ENCODE measurements at places on chromosomes 12 and 14.

GRCh38 chr12:4648104-4648500 lies 749 bp downstream of the AKAP3 start:
- no peak for DNase-seq

DNA sequence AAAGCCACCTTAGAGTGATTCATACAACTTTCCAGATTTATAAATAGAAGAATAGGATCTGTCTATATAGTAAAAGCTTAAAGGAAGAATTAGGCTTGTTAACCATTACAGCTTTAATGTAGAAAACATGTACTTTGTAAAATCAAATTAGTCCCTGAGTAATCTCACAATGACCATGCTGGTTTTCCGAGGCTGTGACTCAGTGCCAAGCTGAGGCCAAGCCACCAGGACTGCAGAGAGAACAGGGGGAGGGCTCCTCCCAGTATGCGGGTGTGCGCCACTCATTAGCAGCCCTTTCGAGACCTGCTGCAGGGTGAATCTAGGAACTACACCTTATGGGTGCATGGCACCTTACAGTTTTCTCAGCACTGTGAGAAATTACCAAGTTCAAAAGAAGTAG lies 167.0 kb downstream of the EFCAB11 start:
- no peak for DNase-seq

DNA sequence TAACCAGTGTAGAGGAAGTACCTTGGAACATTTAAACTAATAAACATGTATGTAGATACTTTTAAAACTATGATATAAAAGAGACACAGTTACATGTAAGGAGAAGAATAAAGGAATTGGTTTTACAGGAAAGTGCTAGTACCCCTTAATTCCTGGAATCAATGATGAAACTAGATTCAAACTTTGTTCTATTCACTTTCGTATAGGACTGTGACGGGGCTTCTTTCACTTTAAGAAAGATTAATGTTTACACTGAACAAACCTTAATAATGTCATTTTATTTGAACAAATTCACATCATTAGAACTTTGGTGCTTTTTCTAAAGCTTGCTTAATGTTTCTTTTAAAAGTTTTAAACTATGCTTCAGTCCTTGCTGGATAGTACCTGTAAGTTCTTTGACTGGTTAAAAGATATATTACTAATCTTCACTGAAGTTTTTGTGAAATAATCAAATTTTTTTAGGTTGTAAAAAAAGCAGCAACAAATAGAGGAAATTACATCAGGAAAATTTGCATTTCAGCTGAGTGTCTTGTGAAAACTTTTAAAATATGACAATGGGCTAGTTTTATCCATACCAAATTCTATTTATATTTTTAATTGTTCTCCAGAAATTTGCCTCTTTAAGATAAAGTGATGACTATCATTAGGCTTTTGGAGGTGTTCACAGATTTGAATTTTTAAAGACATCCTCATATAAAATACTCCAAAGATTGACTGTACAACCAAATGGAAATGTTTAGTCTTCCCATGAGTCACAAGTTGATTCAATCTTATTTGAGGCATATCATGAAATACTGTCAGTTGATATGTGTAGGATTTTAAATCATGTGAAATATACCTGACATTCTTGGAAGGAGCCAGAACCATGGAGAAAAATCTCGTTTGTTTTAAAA lies 36.2 kb downstream of the PAPOLA start:
- DNase-seq, result no peak

GRCh38 chr14:61927060-61927459 lies 164.8 kb downstream of the SNAPC1 start:
- DNase-seq, result no peak

DNA sequence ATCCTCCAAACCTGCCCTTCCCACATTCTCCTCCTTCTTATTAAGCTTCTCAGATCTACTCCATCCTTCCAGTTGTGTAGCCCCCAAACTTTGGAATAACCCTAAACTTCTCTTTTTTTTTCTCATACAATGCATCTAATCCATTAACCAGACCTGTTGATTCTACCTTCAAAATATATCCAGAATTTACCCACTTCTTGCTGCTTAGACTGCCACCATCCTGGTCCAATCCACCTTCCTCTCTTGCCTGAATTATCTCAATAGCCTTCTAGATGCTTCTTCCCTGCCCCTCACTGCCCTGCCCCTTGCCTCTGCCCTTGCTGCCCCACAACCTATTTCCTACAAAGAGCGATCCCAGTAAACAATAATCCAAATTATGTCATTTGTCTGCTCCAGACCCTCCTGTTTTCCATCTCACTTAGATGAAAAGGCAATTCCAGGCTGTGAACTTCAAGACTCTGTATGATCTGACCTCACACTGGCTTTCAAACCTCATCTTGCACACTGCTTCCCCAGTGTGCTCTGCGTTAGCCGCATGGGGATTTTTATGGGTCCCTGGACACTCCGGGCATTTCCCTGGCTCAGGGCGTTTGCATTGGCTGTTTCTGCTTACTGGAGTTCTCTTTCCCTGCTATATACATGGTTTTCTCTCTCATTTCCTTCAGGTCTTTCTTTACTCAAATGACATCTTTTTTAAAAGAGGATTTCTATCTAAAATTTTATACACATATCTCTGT lies 42.6 kb upstream of the HIF1A start:
- no peak for DNase-seq

GRCh38 chr12:68673788-68674187 lies 13.0 kb upstream of the NUP107 start:
- DNase-seq, result no peak

- no peak for DNase-seq
Observed at GRCh38 chr12:106740818-106741217, 33.7 kb upstream of the RIC8B start.

DNA sequence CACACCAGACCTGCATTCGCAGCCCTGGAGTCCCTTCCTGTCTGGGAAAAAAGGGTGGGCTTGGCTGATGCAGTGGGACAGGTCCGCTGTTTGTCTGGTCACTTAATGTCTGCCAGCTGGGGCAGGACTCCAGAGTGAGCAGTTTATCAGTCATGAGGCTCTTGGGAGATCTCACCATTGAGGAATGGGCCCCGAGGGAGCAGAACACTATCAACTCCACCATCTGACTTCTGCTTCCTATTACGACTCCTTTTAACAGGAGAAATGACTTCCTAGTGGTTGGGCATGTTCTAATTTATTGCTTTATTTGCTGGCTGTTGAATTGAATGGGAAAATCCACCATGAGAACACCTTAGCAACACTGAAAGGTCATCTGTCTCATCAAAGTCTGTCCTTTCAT lies 182.5 kb upstream of the RASSF8 start:
- no peak for DNase-seq
